Cardiac fibroblast (primary cell): ENCODE measurements at places on chromosomes 3 and 15.
A peak's percentile ranks its signal among the peaks of the same experiment; 100 is the strongest.

DNA sequence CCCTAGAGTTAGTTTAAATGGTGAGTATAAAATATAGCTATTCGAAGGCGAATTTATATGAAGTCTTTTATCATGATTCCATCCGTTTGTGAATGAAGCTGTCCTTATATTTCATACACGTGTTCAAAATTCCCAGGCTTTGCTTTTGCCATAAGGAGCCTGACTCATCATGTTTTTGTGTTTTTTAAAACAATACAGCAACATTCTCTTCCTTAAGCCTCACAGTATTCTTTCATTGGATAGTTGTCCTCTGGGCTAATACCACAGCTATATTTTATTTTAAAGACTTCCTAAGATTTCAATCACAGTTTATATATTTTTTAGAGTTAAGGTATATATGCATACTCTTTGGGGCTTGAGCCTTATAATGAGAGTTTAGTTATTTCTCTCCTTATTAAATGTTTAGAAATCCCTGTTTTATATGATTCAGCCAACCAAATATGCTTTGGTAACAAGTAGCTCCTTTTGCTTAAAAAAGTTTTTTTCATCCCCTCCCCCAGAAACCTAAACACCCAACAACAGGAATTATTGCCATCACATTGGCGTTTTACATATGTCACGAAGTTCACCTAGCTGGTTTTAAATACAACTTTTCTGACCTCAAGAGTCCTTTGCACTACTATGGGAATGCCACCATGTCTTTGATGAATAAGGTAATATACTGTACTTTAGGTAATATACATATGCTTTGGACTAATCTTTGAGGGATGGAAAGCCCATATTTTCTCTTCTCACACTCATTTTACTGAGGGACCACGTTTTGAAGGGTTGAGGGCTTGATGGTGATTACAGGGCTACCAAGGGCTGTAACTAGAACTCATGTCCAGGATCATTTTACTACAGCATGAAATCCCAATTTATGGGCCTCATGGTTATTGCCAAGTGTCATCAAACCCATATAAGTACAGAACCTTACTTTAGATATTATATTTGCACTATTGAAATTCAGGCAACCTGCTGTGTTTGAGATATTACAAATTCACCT lies 28.5 kb downstream of the ST3GAL6 start:
- DNase-seq, result peak; percentile 80

GRCh38 chr15:85470563-85471271 lies 90.3 kb downstream of the AKAP13 start:
- DNase-seq, result no peak

DNA sequence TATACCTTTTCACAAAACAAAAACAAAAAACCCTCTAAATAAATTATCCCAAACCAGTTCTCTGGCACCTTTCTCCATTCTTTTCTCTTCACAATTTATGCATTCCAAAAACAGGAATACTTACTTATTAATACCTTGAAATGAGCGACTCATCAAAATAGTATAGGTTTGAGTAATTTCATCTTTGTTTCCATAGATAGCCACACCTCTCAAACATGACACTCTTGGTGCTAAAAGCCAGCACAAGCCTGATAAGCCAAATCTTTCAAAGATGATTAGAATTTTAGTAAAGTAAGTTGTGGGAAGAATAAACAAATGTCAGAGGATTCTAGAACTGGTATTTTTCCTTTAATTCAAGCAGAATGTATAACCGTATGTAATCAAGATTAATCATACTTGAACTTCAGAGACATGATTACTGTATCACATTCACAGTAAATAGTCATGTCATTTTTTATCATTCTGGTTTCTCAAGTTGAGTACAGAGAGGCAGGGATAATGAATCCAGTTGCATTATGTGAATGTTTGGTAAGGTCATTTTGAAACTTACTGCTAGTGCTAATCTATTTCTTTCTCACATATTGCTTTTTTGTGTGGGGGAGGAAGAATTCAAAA lies 12.1 kb upstream of the WDR5B start:
- no peak for DNase-seq

DNA sequence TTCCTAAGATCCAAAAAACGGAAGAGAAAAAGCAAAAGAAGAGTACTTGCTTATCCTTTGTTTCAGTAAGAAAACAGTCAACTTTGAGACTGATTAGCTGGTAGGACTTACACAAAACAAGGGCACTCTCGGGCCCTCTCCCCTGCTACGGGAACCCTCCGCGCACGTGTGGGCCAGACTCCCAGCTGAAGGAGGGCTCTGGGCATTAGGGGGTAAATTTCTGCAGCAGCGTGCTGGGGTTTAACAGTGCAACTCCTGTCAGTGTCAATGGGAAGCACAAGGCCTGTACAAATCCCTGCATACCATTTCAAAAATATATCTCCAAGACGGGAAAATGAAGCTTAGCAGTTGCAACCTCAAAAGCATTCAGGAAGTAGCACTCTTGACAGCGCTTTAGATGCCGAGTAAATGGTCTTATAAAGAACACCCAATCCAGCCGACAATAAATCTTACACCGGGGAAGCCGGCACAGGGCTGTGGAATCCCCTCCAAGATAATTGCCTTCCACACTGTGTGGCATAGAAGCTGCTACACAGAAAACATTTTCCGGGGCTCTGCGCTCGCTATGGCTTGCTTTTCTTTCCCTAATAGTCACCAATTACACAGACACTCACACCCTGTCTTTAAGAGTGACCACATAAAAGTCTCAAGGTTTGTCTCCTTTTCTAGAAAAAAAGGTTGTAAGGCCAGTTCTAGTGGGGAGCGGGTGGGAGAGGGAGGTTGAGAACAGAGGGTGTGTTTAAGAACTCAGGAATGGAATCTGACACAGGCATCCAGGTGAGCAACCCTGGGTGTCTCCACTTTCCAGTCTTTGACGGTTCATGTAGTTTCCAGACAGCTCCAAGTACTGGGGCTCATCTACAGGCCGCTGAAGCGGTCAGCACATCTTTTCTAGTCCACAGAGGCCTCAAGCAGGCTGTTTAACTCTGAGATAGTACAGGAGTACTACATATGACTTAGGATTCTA lies 512.7 kb downstream of the FOXP1 start:
- no peak for DNase-seq

DNA sequence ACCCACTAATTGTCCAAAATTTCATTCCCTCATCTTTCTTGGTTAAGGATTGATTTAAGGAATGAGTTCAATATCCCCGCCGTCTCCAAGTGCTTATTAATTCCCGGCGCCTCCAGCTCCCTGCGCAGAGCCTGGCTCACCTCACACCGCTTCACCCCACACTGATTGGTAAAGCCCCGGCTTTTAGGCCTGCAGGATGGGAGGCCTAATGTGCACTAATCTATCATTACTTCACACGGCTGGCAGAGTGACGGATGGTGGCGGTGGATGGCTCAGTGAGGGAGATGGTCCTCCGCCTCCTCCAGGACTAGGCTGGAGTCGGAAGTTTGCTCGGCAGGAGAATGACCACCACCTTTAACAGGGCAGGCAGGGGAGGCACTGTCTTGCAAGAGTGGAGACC lies 81.7 kb downstream of the MEGF11 start:
- no peak for DNase-seq

DNA sequence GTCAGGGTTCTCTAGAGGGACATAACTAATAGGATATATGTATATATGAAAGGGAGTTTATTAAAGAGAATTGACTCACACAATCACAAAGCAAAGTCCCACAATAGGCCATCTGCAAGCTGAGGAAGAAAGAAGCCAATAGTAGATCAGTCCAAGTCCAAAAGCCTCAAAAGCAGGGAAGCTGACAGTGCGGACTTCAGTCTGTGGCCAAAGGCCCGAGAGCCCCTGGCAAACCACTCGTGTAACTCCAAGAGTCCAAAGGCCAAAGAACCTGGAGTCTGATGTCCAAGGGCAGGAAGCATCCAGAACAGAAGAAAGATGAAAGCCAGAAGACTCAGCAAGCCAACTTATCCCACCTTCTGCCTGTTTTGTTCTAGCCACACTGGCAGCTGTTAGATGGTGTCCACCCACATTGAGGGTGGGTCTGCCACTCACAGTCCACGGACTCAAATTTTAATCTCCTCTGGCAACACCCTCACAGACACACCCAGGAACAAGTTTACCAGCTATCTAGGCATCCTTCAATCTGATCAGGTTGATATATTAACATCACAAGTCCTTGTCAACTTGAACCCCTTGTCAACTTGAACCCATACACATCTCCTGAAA lies 54.2 kb upstream of the ACAD9 start:
- no peak for DNase-seq

- no peak for DNase-seq
These were observed 73.4 kb downstream of the NUP210 start for GRCh38 chr3:13346481-13347389.

- DNase-seq, result peak; percentile 81
These were observed 55.6 kb downstream of the CGGBP1 start for GRCh38 chr3:88003115-88003755.

GRCh38 chr3:68239542-68239941 lies 585.1 kb upstream of the SUCLG2 start:
- DNase-seq, result no peak

GRCh38 chr15:93274257-93274656 lies 185.2 kb upstream of the RGMA start:
- DNase-seq, result no peak

DNA sequence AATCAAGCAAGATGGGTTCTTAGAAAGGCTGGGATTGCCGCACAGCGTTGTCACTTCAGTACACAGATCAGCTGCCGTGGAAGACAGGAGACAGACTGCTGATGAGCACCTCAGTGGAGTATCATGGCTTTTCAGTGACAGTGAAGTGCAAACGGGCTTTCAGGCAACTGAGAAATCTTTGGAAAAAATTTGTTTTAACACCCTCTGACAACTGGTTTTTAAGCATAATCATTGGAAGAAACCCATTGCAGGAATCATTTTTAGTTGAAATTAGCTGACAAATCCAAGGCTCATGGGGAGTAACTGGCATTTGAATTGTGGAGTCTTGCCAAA lies 418.8 kb downstream of the OTOL1 start:
- DNase-seq, result no peak

GRCh38 chr3:117172426-117172825 lies 462.8 kb downstream of the TUSC7 start:
- DNase-seq, result no peak

DNA sequence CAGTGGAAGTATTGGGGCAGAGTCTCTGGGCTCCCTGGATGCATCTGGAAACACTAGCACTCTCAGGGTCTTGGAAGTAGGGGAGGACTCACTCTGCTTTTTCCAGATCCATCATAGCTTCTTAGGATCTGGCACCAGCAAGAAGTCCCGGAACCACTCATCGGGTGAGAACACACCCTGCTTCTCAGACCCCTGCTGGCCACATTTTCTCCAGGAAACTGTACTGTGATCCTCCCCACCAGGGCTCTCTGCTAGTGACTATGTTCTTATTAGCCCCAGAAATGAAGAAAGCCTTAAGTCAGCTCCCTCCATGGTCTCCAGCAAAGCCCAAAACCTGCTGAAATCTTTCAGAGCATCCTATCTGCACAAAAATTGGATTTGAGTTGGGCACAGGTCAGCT lies 197.3 kb upstream of the GADL1 start:
- DNase-seq, result no peak

DNA sequence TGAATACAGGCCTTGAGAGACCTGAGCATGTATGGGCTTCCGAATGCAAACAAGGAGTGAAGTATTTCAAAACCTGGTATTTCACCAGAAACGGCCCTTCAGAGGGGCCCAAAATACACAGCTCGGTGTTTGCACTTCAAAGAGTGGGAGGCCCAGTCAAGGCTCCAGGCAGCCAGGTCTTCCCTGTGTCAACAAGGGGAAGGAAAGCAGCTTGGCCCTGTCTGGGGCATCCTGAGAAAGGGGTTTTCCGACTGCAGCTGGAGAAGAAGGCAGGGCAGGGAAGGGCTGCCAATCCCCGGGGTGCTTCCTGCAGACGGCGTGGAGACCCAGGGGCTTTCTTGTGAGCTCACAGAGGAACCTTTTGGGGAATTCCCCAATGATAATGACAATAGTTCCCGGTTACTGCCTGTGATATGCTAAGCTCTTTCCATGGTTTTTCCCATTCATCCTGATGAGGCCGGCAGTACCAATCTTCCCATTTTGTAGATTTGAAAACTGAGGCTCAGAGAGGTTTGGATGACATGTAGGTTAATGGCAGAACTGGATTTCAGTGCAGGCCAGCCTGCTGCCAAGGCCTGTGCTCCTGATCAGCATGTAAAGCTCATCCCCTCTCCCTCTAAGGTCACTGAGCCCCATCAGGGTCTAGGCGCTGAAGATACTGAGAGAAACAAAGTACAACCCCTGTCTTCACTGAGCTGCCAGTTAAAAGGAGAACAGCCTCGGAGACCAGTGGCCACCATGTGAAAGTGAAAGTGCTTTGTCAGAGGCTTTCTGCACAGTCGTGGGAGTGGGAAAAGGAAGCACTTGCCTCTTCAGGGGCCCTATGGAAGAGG lies 43.0 kb upstream of the TLE3 start:
- DNase-seq, result peak; percentile 55

DNA sequence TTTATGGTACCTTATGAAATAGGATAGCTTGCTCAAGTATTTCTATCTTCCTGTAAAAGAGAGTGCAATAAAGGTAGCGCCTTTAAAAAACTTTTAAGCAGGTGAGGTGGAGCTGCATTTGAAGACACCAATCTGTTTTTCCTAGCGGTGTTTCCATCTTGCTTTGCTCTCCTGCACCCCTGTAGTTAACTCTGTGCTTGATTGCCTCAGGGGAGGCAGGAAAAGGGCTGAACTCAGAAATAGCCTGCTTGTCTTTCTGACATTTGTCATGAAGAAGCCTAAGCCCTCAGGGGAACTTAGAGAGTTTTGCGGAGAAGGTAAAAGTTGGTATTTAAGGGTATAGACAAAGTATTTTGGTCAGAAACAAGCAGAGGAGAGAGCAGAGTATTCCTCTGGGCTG lies 63.0 kb upstream of the TPRG1 start:
- no peak for DNase-seq

DNA sequence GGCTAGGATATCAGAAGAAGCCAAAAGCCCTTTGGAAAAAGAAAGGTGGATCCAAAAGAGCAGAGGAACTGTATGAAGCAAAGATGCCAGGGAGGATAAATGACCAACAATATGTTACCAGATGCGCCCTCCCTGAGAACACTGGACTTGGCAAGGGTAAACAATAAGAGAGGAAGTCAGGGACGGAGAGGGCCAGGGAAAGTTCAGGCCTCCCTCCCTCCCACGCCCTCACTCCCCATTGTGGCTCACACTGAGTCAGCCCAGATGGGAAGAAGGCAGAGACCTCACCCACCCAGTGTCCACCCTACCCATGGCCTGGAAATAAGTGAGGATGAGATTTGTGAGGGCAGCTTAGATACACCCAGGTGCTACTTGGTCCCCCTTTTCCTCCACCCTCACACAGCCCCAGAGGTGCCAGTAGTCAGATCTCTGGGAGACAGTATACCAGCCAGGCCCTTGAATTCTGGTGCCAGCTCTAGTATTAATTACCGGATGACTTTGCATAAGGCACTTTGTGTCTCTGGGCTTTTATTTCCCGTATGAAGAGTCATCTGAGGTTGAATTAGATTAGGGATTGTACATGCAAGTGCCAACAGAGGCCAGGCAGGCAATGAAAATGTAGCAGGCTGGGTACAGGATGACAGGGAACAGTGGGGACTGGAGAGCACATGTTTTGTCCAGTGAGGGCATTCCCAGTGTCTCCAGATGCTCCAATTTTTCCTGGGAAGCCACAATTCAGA lies 35.1 kb upstream of the FRMD4B start:
- peak; percentile 39 for DNase-seq

GRCh38 chr3:191176038-191176785 lies 22.8 kb upstream of the OSTN start:
- DNase-seq, result no peak
